Fibroblast of the conjunctiva (primary cell): ENCODE measurements at places on chromosomes 7 and 10.

- no peak for DNase-seq
Measured at GRCh38 chr7:23074443-23075261, 30.9 kb upstream of the KLHL7 start.

GRCh38 chr10:2925631-2926030 lies 141.7 kb upstream of the PFKP start:
- DNase-seq, result no peak

GRCh38 chr7:128108641-128109423 lies 77.6 kb upstream of the LRRC4 start:
- DNase-seq, result no peak

- no peak for DNase-seq
Measured at GRCh38 chr7:100629117-100629716, 12.1 kb downstream of the TFR2 start.

DNA sequence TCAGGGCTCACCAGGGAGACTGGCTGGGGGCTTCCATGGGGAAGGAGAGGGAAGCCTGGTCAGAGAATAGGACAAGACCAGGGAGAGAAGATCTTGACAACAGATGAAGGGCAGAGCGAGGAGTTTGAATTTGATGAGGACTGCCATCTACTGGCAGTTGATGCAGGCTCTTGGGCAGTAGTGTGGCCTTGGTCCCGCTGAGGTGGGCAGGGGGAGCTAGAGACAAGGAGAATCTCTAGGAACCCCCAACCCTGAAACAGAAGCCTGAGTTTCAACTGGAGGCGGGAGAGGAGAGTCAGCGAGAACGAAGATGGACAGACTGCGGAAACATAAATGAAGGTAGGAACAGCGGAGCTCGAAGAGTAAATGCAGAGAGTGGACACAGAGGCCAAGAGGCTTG lies 81.0 kb downstream of the PPP1R3C start:
- peak; percentile 72 for DNase-seq

DNA sequence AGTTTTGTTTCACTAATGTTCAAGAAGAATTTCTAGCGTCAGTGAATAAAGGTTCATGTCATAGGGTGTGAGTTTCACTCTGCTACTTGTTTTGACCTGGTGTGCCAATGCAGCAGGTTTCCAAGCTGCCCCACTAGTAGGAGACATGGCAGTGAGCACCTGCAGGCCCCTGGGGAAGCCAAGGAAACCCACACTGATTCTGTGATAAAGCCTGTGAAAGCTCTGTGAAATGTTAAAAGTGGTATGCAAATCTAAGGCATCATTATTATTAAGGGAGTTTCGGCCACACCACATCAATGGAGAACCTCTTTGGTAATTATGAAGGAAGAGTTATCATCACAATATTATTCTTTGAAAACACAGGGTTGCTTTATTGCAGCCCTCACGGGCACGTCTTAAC lies 46.4 kb downstream of the ABCB5 start:
- DNase-seq, result no peak
